ENCODE measurements at places on chromosomes 3 and 15.

DNA sequence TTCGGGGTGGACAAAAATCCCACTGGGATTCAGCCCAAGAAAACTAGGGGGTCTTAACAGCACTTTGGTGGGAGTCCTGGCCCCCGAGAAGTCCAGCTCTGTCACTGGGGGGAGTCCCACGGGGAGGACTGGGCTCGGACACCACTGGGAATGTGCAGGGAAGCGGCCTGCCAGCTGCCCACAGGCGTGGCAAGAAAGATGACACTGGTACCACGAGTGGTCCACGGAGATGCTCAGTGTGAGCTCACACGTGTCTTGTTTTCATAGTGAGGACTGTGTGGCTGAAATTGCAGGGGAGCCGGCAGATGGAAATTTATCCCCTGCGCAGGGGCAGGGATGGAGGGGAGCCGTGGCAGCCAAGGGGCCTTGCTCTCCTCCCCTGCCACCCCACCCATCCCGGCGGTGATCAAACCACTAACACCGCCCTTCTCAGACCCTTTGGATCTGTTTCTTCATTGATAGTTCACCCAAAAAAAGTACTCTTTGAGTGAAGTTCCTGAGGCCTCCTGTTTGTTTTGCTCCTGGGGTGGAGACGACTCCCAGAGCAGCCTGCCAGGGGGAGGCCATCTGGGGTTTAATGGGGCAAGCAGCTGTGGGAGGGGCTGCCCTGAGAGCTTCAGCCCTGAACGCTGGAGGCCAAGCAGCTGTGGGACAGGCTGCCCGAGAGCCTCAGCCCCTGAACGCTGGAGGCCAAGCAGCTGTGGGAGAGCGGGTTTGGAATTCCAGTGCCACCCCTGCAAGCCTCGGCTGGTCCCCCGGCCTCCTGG lies 130.9 kb downstream of the LRRK1 start:
- DNase-seq = no peak

- DNase-seq = no peak
These were observed 4.5 kb downstream of the EOGT start for GRCh38 chr3:69008980-69009379.

- DNase-seq = peak; percentile 17
These were observed 8.5 kb downstream of the IP6K2 start for GRCh38 chr3:48708481-48708889.

GRCh38 chr3:128413003-128413370 lies 53.7 kb downstream of the DNAJB8 start:
- DNase-seq = no peak

- no peak for DNase-seq
These were observed 9.8 kb upstream of the TNK2 start for GRCh38 chr3:195918176-195918575.

- DNase-seq = no peak
These were observed 78.3 kb downstream of the ASB7 start for GRCh38 chr15:100680726-100681125.

DNA sequence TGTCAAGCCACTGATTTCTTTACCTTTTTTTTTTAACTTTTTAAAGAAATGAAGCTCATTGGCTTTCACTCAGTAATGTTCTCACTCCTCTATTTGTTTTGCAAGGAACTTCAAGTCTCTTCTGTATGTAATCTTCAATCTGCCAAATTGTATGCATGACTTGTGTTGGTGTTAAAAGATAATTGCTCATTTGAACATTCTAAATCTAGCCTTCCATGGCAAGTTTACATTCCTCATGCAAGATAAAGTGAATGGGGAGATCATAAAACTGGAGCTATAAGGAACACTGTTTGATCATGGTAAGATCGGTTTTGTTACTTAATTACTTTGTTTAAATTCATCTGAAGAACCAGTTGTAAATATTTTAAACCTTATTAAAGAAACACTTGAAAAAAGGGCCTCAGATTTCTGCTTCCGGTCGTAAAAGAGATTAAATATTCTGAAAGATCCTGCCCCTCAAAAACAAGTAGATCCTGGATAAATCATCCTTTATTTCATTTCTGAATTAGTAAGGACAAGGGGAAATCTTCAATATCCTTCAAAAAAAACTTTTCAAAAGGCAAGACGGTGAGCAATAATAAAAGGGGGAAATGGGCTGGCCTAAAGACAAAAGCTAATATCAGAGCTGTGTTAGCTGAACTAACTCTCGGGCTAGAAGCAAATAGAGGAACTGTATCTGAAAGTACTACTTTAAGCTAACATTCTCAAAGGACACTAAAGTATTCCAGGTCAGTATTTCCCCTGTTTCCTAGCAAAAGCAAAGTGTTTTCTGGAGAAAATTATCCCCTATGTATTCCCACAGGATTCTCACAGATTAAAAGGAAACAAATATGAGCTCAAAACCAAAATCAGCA lies 107.0 kb upstream of the ATP11B start:
- no peak for DNase-seq

- DNase-seq = peak; percentile 72
These were observed 46.9 kb upstream of the NEDD4 start for GRCh38 chr15:56040081-56041035.

DNA sequence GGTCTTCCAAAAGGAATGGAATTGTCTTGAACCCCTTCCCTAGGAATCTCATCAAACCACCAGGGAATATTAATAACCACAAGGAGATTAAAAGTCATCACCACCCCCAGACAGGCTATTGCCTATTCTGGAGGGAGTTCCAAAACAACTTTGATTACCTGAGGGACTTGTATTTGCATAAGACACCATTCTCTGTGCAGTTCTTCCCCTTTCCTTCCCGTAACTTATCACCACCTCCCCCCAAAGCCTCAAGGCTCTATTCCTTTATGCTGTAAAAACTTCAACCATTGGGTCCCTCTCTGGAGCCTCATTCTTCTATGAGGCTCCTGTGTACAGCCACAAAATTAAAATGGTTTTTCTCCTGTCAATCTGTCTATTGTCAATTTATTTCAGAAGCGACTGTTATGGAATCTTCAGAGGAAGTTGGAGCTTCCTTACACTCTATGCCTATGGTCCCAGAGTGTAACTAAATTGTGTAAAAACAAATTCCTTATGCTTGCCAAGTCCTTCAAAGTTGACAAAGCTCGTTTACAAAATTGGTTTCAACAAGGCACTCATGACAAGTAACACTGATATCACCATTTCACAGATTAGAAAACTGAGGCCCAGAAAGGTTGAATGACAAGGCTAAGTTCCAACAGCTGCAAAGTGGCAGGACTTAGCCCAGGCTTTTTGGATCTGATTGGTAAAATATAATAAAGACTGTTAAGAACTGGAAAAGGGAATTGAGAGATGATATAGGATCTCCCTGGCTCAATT lies 68.3 kb upstream of the HERC1 start:
- no peak for DNase-seq

GRCh38 chr3:132623646-132624045 lies 26.6 kb downstream of the ACKR4 start:
- DNase-seq = no peak

DNA sequence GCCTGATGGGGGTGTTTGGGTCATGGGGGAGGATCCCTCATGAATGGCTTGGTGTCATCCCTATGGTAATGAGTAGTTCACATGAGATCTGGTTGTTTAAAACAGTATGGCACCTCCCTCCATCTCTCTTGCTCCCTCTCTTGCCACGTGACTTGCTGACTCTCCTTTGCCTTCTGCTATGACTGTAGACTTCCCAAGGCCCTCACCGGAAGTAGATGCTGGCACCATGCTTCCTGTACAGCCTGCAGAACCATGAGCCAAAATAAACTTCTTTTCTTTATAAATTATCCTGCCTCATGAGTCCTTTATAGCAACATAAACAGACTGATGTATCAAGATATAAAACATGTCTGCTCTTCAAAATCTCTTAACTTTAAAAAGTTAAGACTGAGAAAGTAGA lies 96.1 kb downstream of the TFDP2 start:
- DNase-seq = no peak

DNA sequence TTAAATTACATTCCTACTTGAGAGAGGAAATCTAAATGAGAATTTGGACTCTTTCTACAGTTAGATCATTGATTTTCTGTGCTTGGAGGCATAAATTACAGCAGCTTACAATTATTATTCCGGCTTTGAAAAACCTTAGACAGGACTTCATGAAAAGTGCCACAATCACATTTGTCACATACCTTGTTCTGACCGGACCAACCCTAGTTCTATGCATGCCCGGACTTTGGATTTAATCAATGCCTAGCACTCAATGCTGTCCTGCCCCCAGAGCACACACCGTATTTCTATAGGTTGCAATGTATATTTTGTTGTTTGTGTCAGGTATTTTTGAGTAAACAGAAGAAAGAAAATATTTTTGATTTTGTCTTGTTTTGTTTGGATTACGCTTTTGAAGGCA lies 424.7 kb upstream of the PDZRN3 start:
- no peak for DNase-seq

DNA sequence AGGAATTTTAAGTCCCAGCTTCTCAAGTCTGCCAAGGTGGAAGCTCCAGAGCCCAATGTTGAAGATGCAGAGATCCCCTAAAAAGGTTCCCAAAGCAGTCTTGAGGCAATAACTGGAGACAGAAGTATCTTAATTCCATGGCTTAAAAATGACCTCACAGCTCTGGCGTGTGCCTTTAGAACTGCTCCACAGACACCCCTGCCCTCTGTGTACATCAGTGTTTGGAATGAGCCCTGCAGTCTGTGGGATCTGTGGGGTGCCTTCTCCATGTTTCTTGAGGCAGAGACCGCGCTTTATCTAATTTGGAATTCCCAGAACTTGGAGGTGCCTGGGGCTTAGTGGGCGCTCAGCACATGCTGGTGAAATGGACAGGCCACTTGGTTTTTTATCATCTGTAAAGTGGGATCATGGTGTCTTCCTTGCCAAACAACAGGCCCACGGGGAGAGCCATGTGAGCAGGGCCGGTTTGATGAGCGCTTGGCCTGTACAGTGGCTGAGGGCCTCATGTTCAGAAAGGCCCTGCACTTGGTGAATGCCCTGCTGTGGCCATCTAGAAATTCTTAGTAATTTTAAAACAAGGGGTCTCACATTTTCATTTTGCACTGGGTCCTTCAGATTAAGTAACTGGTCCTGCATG lies 7.1 kb downstream of the ITGA11 start:
- no peak for DNase-seq

- peak; percentile 13 for DNase-seq
These were observed 134.0 kb upstream of the THRB start for GRCh38 chr3:24628523-24629258.

DNA sequence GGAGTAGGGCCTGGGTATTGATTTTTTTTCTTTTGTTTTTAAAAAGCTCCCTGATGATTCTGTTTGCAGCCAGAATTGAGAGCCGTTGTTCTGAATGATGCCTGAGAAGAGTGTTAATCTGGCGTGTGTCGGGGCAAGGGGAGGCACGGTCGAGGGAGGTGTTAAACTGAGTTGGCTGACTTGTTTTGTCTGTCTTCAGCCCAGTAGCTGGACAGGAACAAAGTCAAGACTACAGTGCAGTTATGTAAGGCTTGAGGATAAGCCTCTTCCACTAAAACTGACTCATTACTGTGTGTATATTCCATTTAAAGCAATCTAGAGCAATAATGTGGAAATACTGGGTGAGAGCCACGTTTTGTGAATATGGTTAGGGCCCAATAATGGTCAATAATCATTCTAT lies 119.0 kb upstream of the DLG1 start:
- DNase-seq = peak; percentile 34
